ENCODE measurements at places on chromosomes 12 and 14.

GRCh38 chr12:59086126-59086525, 165.8 kb upstream of the LRIG3 start:
- DNase-seq, result no peak

GRCh38 chr12:45803111-45803510, 73.6 kb downstream of the ARID2 start:
- no peak for DNase-seq

DNA sequence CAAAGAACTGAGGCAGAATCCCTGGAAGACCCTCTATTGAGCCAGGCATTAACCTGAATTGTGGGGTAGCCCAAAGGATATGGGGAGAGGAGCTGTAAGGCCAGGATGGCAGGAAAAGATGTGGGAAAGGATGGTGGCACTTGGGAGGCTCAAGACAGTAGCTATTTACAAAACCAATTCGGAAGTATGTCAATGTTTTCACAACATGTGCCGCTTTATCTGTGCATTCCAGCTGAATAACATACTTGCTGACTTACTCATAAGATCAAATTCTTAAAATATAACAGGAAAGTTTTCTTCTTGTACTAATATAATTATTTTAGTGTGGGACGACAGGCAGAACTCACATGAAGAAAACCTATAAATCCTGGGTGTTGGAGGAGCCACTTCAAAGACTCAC, 10.6 kb downstream of the BBS10 start:
- no peak for DNase-seq

DNA sequence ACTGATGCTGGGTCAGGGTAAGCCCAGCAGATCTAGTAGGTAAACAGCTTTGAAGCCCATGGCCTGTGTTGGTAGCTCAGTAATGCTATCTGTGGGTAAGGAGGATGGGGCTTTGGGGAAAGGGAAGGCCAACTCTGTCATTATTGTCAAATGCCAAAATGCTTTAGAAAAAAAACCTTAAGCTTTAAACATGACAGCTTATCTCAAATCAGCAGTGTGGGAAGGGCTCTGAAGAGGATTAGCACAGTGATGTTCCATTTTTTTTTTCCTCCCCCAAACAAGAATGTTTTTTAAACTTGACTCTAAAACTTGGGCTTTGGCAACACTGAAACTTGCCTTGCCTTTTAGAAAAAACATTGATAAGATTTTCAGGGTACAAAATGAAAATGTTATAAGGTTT, 11.7 kb downstream of the DAAM1 start:
- no peak for DNase-seq

DNA sequence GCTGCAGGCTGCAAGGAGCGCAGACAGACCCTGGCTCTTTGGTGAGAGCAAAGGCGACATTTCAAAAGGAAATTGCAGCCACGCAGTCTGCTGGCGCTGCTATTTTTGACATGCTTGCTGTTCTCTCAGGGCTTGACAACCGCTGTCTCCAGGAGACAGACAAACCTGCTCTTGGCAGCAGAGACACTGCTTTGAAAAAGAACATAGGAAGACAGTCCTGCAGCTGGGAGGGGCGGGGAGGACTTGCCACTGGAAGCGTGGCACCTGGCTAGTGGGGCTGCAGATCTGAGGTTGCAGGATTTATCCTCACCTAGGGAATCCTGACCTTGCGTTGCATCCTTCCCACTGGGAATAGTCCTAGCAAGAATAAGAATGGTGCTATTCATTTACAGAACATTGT, 91.8 kb upstream of the KCNA1 start:
- no peak for DNase-seq

DNA sequence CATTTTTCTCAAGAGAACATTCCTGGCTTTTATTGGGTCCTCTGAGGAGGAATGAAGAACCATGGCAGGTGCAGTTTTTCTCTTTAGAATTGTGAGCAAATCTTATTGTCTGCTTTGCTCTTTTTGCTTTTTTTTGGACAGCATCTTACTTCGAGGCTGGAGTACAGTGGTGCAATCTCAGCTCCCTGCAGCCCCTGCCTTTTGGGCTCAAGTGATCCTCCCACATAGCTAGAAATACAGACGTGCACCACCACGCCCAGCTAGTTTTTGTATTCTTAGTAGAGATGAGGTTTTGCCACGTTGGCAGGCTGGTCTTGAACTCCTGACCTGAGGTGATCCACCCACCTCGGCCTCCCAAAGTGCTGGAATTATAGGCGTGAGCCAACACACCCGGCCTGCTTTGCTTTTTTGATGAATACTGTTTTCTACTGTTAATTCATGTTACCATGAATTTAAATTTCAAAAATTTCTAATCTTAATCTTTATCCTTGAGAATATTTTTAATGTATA, 71.5 kb downstream of the POLR3B start:
- no peak for DNase-seq

GRCh38 chr12:53502331-53502730, 1.2 kb downstream of the TARBP2 start:
- no peak for DNase-seq

- no peak for DNase-seq
Observed at GRCh38 chr12:113777751-113778150, 188.4 kb downstream of the RBM19 start.

- DNase-seq, result peak; percentile 35
Observed at GRCh38 chr12:67069451-67070306, 199.5 kb upstream of the CAND1 start.

DNA sequence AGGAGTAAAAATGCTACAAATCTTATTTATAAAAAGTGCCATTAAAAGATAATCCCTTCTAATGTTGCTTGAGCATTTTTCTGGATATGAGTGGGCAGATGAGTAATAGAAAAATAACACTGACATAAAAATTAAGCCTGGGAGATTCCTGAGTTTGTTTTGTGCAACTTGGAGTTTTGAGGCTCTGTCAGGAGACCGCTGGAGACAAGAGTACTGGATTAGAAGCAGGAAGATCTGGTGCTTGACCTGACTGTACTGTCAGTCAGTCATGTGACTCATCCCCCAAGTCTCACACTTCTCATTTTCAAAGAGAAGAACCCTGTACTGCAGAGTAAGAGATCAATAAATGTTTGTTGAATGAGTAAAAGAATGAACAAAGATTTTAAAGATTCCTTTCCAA, 29.4 kb downstream of the ANO4 start:
- DNase-seq, result no peak

- no peak for DNase-seq
Observed at GRCh38 chr12:34126239-34126641, 103.9 kb downstream of the ALG10 start.

- DNase-seq, result no peak
Observed at GRCh38 chr12:30696103-30696408, 387 bp upstream of the IPO8 start.

- DNase-seq, result no peak
Observed at GRCh38 chr14:53331921-53332320, 178.8 kb upstream of the DDHD1 start.

DNA sequence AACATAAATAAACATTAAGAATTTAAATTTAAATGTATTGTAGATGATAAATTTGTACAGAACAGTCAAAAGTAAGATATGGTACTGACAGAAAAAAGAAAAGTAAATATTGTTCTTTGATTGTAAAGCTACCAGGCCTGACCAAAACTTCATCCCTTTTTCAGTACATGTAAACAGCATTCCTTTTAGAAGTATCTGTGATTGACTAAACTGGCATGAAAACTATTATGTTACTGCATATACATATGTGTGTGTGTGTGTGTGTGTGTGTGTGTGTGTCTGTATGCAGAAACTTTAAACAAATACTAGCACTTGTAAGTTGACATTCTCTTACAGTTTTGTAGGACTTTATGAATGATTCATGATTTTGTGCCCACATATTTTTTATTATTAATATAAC, 270.9 kb downstream of the C12orf50 start:
- no peak for DNase-seq

DNA sequence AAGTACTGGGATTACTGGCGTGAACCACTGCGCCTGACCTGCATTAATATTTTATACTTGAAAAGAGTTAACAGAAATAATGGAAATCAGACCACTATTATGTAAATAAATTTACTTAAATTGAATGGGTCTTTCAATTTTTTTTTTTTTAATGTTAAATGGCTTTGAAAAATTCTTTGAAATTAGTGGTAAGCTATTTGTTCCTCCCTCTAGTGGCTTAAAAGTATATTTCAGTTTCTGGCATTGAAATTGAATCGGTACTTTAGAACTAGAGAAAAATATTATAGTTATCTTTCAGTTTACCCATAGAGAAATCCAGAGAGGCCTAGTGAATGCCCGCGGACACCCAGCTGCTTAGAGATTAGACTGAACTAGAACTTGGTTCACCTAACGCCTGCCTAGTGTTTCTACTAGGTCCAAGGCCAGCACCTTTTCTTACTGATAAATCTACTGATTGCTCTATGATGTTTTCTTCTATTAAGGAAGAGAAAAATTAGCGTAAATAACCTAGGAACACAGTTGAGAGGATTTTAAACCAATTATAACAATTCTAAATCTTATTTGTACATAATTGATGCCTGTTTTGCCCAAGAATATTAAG, 106.5 kb downstream of the EML1 start:
- DNase-seq, result no peak

- no peak for DNase-seq
Observed at GRCh38 chr14:22407033-22407432, 182.0 kb downstream of the DAD1 start.

GRCh38 chr14:101836135-101836534, 74.6 kb downstream of the PPP2R5C start:
- no peak for DNase-seq

DNA sequence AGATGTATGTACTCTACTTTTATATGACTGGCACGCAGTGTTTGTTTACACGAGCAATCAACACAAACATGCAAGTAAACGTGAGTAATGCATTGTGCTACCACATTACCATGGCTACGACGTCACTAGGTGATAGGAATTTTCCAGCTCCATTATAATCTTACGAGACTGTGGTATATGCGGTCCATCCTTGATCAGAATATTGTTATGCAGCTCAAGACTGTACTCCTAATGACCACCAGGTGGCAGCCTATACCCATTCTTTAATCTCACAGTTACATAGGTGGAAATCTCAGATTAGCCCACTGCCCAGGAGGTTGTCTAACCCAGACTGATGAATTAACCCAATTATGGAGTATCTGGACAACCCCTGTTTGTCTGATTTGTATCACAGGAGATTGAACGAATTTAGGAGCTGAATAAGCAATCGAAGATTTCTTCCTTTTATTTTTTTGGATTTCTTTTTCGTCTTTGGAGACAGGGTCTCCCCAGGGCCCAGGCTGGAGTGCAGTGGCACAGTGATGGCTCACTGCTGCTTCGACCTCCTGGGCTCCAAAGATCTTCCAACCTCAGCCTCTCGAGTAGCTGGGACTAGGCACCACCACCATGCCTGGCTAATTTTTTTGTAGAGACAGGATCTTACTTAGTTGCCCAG, 8.7 kb upstream of the TESPA1 start:
- DNase-seq, result peak; percentile 47

GRCh38 chr12:94498073-94498472, 38.4 kb upstream of the CEP83 start:
- DNase-seq, result no peak

- peak; percentile 72 for DNase-seq
Observed at GRCh38 chr12:67943141-67943892, 45.9 kb upstream of the IFNG-AS1 start.

Data from stimulated activated CD4-positive, alpha-beta T cell treated with anti-CD3 and anti-CD28 coated beads, Interleukin-2, amount 100 ng/mL, for 48 hours (primary cell).